ENCODE measurements at places on chromosomes 2 and 18.

DNA sequence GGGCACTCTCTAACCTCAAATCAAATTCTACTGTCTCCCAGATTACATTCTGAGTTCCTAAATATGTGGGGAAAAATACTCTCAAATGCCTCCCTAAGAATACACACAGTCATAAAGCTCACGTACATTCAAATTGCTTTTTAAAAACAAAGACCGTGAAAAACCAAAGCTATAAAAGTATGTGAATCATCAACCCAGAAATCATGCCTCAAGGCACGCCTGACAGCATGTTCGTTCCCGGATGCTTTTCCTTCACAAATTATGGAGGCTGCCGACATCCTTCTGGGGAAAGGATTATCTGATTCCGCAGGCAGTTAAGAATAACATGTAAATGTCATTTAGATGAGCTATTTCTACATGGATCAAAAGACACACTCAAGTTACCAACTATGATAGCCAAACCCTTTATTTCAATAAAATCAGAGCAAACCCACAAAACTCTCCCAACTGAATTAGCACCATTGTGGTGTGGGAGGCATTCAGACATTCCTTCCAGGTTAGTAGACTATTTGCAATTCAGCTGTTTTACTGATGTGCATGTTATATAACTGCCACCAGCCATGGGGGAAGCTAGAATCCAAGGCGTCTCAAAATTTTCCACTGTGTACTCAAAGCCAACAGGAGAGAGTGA, 398.2 kb upstream of the TRIB2 start:
- DNase-seq = peak; percentile 34

- DNase-seq = no peak
Measured at GRCh38 chr2:216151313-216152025, 42.3 kb downstream of the XRCC5 start.

DNA sequence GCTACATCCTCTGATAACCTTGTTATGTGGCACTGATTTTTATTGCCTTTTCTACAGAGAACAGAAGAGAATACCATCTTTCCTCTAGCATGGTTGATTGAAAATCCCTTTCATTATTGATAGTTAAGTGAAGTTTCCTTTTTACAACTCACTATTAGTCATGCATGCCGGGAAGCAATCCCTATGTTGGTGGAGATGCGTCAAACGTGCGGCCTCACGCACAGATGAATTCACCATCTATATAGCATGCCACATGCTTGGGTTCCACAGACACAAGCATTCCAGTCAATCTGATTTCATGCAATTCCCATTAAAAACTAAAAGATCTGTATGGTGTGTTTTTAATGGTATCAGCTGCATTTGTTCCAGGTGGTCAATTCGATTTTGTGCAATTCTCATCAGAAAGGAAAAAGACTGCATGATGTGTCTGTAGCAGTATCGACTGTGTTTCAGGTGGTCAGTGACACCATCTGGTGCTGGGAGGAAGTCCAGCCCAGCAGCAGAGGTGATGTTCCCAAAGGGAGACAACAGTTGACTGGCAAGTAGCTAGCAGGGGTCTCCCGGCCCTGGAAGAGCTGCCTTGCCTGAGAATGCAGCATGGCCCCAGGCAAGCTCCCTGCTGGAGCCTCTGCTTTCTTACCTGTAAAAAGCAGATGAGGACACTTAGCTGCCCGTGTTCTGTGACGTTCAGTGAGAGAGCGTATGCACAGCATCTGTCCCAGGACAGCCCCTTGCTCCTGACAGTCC, 151.3 kb upstream of the NCK2 start:
- DNase-seq = no peak

DNA sequence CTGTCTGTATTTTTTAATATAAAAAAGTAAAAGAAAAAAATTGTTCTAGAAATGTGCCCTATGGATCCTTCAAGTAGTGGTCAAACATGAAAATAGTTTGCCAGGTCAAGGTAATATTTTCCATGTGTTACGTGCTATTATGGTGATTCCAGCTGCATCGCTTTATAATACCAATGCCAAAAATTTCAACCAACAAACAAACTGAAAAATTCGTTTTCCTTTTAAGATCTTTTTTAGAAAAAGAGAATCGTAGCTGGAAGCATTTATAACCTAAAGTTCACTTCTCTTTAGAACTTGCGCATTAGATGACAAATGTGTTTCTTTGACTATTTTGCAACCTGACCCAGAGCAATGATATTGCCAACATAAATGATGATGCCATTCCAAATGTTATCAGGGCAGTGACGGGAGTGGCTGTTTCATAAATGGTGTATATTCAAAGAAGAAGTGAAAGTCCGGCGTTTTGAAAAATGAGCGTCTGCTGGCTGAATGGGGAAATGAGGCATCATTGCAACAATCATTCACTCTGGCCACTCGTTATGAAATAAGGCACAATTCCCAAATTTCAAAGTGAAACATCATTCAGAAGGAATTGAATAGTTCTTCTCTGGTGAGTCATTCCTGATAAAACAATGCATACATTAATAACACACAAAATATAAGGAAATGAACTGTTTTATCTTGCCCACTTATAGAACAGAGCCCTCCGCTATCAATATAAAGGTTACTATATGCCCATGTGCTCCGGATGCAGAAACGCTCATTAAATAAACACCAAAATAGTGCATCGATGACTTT, 297.4 kb downstream of the TGIF1 start:
- no peak for DNase-seq
